ENCODE measurements at places on chromosomes 2 and 18.

DNA sequence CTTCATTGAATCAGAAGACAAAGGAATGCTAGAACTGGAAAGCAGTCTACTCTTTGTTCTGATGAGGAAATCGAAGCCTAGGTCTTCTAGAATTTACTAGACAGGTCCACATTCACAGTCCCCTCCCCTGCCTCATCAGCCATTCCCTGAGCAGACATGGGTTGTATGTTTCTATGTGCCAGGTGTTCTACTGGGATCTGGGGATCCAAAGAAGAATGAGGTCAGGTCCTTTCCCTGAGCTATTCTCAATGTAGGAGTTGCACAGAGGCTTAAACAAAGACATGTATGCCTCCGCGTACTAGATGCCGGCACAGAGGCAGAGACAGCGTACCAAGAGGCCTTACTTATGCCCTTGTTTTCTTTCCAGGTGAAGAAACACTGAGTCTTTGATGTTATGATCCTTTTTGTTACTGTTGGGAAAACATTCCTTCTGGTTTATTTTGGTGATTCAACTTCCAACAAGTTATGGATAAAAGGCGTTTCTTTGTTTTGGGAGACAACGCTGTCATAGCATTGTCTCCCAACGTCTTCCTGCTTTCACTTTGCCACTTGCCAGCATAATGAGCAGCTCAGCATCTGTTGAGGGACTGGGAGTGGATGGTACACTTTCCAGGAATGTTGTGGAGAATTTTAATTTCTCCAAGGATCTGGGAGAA lies 174.4 kb downstream of the ALPK2 start:
- no peak for DNase-seq

DNA sequence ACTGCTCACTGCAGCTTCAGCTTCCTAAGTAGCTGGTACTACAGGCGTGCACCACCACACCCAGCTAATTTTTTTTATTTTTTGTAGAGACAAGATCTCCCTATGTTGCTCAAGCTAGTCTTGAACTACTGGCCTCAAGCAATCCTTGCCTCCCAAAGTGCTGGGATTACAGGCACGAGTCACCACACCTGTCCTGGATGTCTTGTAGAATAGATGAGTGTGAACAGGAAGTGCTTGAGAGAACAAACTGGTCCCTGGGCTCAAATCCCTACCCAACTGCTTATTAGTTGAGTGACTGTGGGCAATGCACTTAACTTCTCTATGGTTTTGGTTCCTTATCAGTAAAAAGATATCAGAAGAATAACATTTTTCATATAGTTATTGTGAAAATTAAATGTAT lies 34.2 kb downstream of the PKDCC start:
- no peak for DNase-seq

- no peak for DNase-seq
Measured at GRCh38 chr2:212032032-212032431, 506.6 kb downstream of the ERBB4 start.

DNA sequence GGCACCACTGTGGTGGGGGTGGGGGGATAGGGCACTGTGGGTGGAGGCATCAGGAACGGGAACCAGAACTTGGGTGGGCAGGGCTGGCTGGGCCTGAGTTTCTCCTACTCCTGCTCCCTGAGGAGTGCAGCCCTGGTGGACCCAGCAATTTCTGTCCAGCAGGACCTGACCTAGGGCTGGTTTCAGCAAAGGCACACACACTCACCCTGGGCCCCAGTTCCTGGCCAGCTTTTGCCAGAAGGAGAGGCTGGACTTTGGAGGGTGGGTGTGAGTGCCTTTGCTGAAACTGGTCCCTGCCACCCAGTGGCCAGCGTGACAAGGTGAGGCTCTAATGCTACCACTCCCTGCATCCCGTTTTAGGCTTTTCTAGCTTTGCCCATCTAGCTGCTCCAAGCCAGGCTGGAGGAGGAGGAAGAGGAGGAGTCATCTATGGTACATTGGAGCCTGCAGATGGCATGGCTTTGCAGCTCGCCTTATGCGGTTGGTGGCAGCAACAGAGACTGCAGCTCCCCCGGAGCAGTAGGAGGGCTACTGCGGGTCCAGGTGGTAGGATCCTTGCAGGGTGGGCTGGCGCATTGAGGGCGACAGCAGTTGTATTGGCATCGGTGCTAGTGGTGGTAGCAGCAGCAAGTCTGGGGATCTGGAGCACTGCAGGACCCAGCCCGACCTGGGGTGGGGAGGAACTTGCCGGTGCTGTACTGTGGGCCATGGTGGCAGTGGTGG lies 40.4 kb upstream of the IMP4 start:
- no peak for DNase-seq

DNA sequence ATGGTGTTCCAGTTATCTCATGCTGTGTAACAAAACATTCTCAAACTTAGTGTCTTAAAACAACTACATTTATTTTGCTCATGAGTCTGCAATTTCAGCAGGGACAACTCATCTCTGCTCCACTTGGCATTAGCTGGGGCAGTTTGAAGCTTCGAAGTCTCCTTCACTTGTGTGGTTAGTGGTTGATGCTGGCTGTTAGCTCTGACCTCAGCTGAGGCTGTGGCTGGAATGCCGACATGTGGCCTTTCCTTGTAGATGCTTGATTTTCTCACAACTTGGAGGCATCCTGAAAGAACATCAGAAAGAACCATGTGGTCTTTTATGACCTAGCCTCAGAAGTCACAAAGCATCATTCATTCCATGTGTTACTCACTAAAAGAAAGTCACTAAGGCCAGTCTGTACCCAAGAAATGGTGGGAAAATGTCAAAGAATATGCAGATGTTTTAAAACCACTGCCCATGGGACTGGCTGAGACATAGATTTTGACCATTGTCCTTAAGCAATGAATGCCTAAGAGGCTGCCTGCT lies 3.8 kb upstream of the TMSB10 start:
- DNase-seq = peak; percentile 11

DNA sequence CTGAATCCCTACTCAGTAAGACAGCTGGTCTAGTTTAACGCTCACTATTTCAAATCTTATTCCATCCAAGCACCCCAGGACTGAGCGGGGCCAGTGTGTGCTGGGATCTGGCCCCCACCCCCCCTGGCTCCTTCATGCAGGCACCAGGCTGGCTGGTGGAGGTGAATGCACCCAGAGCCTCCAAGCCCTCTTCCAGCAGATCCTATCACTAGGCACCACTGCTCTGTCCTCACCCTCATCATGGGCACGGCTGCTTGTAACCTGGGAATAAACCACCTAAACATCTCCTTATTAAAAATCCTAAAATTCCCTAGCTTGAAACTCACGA lies 194.3 kb downstream of the ARL4C start:
- no peak for DNase-seq

GRCh38 chr2:22880161-22880560 lies 504.8 kb upstream of the KLHL29 start:
- no peak for DNase-seq

DNA sequence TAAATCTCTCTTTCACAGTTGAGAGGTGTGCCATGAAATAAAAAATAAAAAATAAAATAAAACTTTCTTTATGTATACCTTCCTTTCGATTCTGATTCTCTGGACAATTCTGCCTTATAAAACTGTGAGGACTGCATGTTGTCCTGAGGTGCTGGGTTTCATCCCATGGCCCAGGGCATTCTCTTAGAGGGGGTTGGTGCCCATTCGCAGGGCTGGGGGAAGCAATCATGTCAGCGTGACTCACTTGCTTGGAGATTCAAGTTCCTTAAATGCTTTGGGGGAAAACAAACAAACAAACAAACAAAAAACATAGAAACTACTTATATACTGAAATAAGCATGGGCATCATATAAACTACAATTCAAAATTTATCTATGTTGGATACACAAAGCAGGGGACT lies 122.0 kb upstream of the ST6GAL2 start:
- DNase-seq = no peak

GRCh38 chr2:99998651-99999320 lies 143.6 kb downstream of the AFF3 start:
- no peak for DNase-seq

- DNase-seq = no peak
Measured at GRCh38 chr2:120783371-120783791, 47.7 kb downstream of the GLI2 start.

GRCh38 chr2:207515671-207516070 lies 14.1 kb upstream of the CREB1 start:
- DNase-seq = no peak

- peak; percentile 74 for DNase-seq
Measured at GRCh38 chr2:238401551-238401950, 25.2 kb upstream of the ASB1 start.

- DNase-seq = no peak
Measured at GRCh38 chr2:91748902-91749301, 3057.4 kb downstream of the RPIA start.
